ENCODE measurements at places on chromosomes 7 and 10.

DNA sequence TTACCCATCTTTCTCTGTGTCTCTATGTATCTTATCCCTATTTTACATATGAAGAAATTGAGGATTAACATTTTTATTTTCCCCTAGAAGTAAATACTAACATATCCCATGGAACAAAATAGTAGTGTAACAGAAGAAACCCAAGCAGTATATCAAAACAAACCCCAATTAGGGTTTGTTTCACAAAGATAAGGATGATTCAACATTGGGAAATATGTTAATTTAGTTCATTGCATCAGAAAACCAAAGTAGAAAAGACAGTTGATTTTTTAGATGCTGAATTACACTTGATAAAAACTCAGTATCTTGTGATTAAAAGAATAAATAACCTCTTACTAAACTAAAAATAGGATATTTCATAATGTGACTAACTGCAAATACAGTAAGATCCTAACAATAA, 87.8 kb downstream of the GLCCI1 start:
- DNase-seq = no peak

GRCh38 chr10:110835841-110836240, 35.9 kb upstream of the PDCD4 start:
- DNase-seq = no peak

- no peak for DNase-seq
Observed at GRCh38 chr7:91837397-91838070, 43.0 kb downstream of the MTERF1 start.

GRCh38 chr10:6498771-6499170, 81.3 kb downstream of the PRKCQ start:
- no peak for DNase-seq
